Activated naive CD4-positive, alpha-beta T cell treated with anti-CD3 and anti-CD28 coated beads, Interleukin-2, amount 10 ng/mL, durations not matched to agents 5 hours and 36 hours (primary cell): ENCODE measurements at places on chromosomes 3 and 15. TPM values are rescaled to one million over a fixed set of nuclear protein-coding genes. Genes with fewer than 3 reads are reported as not detected.

ZNF502 gene
- 1.1 TPM for total RNA-seq

GCSAM gene
- total RNA-seq = 27.3 TPM

PLCH1 gene
- 0.14 TPM for total RNA-seq

CEP19 gene
- total RNA-seq = 5.2 TPM

FSTL1 gene
- total RNA-seq = 0.23 TPM

KLHL24 gene
- total RNA-seq = 35.9 TPM

KLHL40 gene
- not detected for total RNA-seq

EMC7 gene
- 45.6 TPM for total RNA-seq

RTP4 gene
- 10.9 TPM for total RNA-seq

HCN4 gene
- total RNA-seq = 0.05 TPM

FANCD2OS gene
- total RNA-seq = not detected

PROS1 gene
- 0.28 TPM for total RNA-seq

ITGA11 gene
- 1.2 TPM for total RNA-seq

CHRFAM7A gene
- total RNA-seq = not detected

TBC1D21 gene
- total RNA-seq = not detected

ARGFX gene
- total RNA-seq = not detected

SEMA6D gene
- not detected for total RNA-seq

CHRNB4 gene
- total RNA-seq = not detected

TM6SF1 gene
- 15.2 TPM for total RNA-seq

TERC gene
- total RNA-seq = 5.5 TPM

ZNF860 gene
- not detected for total RNA-seq

PAQR9 gene
- total RNA-seq = not detected

CHST2 gene
- 1.1 TPM for total RNA-seq

LRRIQ4 gene
- total RNA-seq = not detected

STRIT1 gene
- total RNA-seq = not detected

GHRL gene
- total RNA-seq = 0.36 TPM

NANOGP8 gene
- not detected for total RNA-seq

CACNA2D3 gene
- not detected for total RNA-seq

TTLL13 gene
- 0.34 TPM for total RNA-seq

STARD5 gene
- 7.9 TPM for total RNA-seq

ACKR2 gene
- 0.14 TPM for total RNA-seq

CELF6 gene
- total RNA-seq = 0.91 TPM

KBTBD12 gene
- total RNA-seq = not detected

INKA1 gene
- total RNA-seq = 0.45 TPM

RFTN1 gene
- 59.7 TPM for total RNA-seq

MAP4 gene
- 81.3 TPM for total RNA-seq

FANCI gene
- total RNA-seq = 161 TPM

CCDC13 gene
- total RNA-seq = 0.46 TPM

SLC28A1 gene
- not detected for total RNA-seq

ACSBG1 gene
- total RNA-seq = 0.26 TPM

SCAMP5 gene
- total RNA-seq = 0.23 TPM

CCRL2 gene
- total RNA-seq = 5.2 TPM

FBLN2 gene
- 0.17 TPM for total RNA-seq

GNAT1 gene
- not detected for total RNA-seq

ABI3BP gene
- total RNA-seq = not detected

NMNAT3 gene
- total RNA-seq = 0.73 TPM
